ENCODE measurements at places on chromosomes 11 and 22.

- H3K4me1 ChIP-seq: no peaks in the 10 kb centered on the region
- DNase-seq: no peak
- no peaks in the 10 kb centered on the region for H3K36me3 ChIP-seq
- H3K27ac ChIP-seq: no peak overlapping the region
- no peaks in the 10 kb centered on the region for H3K27me3 ChIP-seq
These were observed 76.3 kb downstream of the NTM start for GRCh38 chr11:131446590-131447275.

DNA sequence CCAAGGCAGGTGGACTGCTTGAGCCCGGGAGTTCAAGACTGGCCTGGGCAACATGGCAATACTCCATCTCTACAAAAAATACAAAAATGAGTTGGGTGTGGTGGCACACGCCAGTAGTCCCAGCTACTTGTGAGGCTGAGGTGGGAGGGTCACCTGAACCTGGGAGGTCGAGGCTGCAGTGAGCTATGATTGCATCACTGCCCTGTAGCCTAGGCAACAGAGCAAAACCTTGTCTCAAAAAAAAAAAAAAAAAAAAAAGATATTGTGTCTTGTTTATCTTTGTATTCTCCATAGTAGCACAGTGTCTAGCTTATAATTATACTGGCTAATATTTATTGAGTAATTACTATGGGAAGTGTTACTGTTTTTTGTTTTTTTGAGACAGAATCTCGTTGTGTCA is 15.8 kb upstream of the GPHA2 start:
- H3K4me3 ChIP-seq: no peak overlapping the region
- peaks cover 10% of the 10 kb centered on the region for H3K27me3 ChIP-seq
- no peaks in the 10 kb centered on the region for H3K4me1 ChIP-seq
- no peaks in the 10 kb centered on the region for H3K36me3 ChIP-seq
- no peak for DNase-seq

DNA sequence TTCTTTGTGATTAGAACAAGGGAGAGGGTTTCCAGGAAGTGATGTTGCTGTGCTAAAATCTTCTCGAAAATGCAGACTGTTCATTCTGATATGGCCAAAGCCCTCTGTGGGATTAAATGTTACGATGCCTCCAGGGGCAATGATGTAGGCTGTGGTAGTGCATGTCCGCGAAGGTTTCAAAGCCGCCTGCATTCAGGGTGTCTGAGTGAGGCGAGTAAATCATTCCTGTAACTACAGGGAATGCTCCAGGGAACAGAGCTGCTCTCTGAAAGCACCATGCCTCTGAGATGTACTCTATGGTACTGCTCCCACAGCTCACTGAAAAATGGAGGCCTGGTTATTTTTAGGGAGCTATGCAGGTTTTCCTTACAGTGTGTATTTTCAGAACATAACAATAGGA is 21.2 kb downstream of the PDGFD start:
- no peaks in the 10 kb centered on the region for H3K27me3 ChIP-seq
- no peak overlapping the region for H3K4me3 ChIP-seq
- H3K27ac ChIP-seq: no peak overlapping the region
- no peaks in the 10 kb centered on the region for H3K36me3 ChIP-seq
- no peak for DNase-seq

- H3K27me3 ChIP-seq: no peaks in the 10 kb centered on the region
- no peak overlapping the region for H3K27ac ChIP-seq
- no peak for DNase-seq
- peaks cover 18% of the 10 kb centered on the region for H3K4me1 ChIP-seq
- no peak overlapping the region for H3K4me3 ChIP-seq
These were observed 7.4 kb upstream of the RCE1 start for GRCh38 chr11:66835768-66836405.

- no peaks in the 10 kb centered on the region for H3K4me1 ChIP-seq
- H3K27ac ChIP-seq: no peak overlapping the region
- H3K36me3 ChIP-seq: no peaks in the 10 kb centered on the region
- no peak for DNase-seq
- no peak overlapping the region for H3K4me3 ChIP-seq
These were observed 98.0 kb downstream of the PIWIL4 start for GRCh38 chr11:94665116-94665659.

Data from natural killer cell treated with Interleukin-12 subunit alpha and Interleukin-12 subunit beta and Interleukin-15 and Interleukin-18, amount 100 ng/mL, for 72 hours (primary cell).